ENCODE measurements at places on chromosomes 6 and 20.

- peak overlapping the region; percentile 30 for H3K27ac ChIP-seq
- no peaks in the 10 kb centered on the region for H3K27me3 ChIP-seq
- H3K4me3 ChIP-seq = no peak overlapping the region
- peaks cover 7% of the 10 kb centered on the region for H3K36me3 ChIP-seq
- peaks cover 18% of the 10 kb centered on the region for H3K4me1 ChIP-seq
Measured at GRCh38 chr20:57198132-57199072, 68.0 kb downstream of the BMP7 start.

DNA sequence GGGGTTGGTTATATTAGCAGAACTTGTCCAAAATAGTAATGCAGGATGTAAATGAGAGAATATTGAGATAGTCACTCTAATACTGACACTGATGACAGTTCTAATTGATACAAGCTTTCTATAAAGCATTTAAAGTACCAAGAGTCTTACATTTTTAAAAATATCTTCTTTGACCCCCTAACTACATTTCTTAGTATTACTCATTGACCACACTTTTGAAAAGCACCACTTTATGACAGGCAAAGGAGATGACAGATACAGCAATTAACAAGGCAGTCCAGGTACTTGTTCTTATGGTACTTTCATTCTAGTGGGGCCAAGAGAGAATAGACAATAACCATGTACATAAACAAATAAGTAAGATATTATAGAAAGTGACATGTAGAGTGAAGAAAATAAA, 139.4 kb upstream of the EYA4 start:
- no peak overlapping the region for H3K4me3 ChIP-seq
- H3K4me1 ChIP-seq = no peaks in the 10 kb centered on the region
- DNase-seq = no peak
- no peaks in the 10 kb centered on the region for H3K36me3 ChIP-seq

- no peaks in the 10 kb centered on the region for H3K36me3 ChIP-seq
- H3K4me1 ChIP-seq = no peaks in the 10 kb centered on the region
- no peak overlapping the region for H3K4me3 ChIP-seq
- no peaks in the 10 kb centered on the region for H3K27me3 ChIP-seq
Measured at GRCh38 chr6:57252975-57253374, 30.9 kb upstream of the RAB23 start.

DNA sequence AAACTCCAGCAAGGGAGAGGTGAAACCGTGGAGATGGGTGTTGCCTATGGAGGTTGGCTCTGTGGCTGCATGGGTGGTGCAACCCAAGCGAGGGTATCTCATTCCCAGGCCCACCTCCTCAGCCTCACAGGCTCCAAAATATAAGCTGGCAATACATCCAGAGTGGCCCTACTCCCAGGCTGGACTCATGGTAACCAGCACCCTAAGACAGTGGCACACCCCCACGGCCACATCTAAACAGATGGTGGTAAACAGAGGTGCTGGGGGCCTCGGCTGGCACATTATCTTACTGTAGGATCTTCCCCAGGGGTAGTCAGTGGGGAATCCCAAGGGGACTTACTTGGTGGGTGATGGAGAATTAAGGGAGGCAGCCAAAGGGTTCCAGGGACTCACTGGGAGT, 33.7 kb upstream of the CCND3 start:
- DNase-seq = no peak
- H3K36me3 ChIP-seq = no peaks in the 10 kb centered on the region
- H3K27me3 ChIP-seq = no peaks in the 10 kb centered on the region
- H3K27ac ChIP-seq = no peak overlapping the region
- H3K4me3 ChIP-seq = no peak overlapping the region

- peaks cover 35% of the 10 kb centered on the region for H3K4me1 ChIP-seq
- no peak overlapping the region for H3K4me3 ChIP-seq
- no peaks in the 10 kb centered on the region for H3K36me3 ChIP-seq
- no peak overlapping the region for H3K27ac ChIP-seq
- H3K27me3 ChIP-seq = no peaks in the 10 kb centered on the region
Measured at GRCh38 chr6:3910106-3910663, 61.0 kb downstream of the FAM50B start.

GRCh38 chr20:37919389-37920040, 16.6 kb downstream of the VSTM2L start:
- peaks cover 50% of the 10 kb centered on the region for H3K4me1 ChIP-seq
- H3K27ac ChIP-seq = peak overlapping the region; percentile 76
- no peak for DNase-seq
- H3K4me3 ChIP-seq = no peak overlapping the region
- no peaks in the 10 kb centered on the region for H3K27me3 ChIP-seq

DNA sequence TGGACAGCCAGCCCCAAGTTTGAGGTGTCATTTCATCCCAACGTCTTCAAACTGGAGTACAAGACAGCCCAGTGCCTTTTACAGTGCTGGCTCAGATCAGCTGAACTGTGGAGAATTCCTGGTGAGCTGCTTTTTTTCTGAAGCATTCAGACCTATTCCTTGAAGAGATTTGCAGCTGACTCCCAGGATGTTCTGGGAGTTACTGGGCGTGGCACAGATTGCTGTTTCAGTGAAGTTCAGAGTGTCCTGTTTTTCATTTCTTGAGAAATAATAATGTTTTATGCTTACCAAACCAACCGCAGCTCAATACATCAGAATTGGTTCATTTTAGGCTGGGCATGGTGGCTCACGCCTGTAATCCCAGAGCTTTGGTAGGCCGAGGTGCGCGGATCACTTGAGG, 33.4 kb upstream of the SRPK1 start:
- no peak for DNase-seq
- H3K27ac ChIP-seq = no peak overlapping the region
- H3K4me1 ChIP-seq = no peaks in the 10 kb centered on the region
- no peaks in the 10 kb centered on the region for H3K36me3 ChIP-seq
- H3K4me3 ChIP-seq = no peak overlapping the region

DNA sequence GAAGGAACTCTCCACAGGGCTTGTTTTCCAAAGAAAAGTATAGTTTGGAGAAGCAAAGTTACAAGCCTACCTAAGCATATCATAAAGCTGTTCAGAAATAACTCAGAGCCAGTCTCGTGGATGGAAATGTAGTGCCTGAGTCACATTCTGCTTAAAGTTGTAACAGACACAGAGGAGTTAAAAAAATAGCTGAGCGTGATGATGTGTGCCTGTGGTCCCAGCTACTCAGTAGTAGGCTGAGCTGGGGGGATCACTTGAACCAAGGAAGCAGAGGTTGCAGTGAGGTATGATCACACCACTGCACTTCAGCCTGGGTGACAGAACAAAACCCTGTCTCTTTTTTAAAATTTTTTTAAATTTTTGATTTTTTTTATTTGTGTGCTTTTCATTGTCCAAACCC, 6.6 kb downstream of the ALDH5A1 start:
- DNase-seq = no peak
- no peak overlapping the region for H3K27ac ChIP-seq
- H3K36me3 ChIP-seq = no peaks in the 10 kb centered on the region
- no peak overlapping the region for H3K4me3 ChIP-seq
- H3K4me1 ChIP-seq = no peaks in the 10 kb centered on the region

GRCh38 chr20:33622705-33623365, 39.3 kb upstream of the C20orf144 start:
- H3K36me3 ChIP-seq = peaks cover 40% of the 10 kb centered on the region
- no peak for DNase-seq
- no peaks in the 10 kb centered on the region for H3K4me1 ChIP-seq
- H3K27me3 ChIP-seq = no peaks in the 10 kb centered on the region
- H3K27ac ChIP-seq = no peak overlapping the region
- H3K4me3 ChIP-seq = no peak overlapping the region

GRCh38 chr20:63690003-63690897, 6.2 kb upstream of the TNFRSF6B start:
- H3K36me3 ChIP-seq = no peaks in the 10 kb centered on the region
- no peak overlapping the region for H3K4me3 ChIP-seq
- DNase-seq = no peak
- peaks cover 7% of the 10 kb centered on the region for H3K4me1 ChIP-seq

GRCh38 chr6:83514866-83515466, 2.6 kb downstream of the PRSS35 start:
- peak overlapping the region; percentile 59 for H3K4me3 ChIP-seq
- H3K27me3 ChIP-seq = no peaks in the 10 kb centered on the region
- H3K27ac ChIP-seq = no peak overlapping the region
- peaks cover 7% of the 10 kb centered on the region for H3K4me1 ChIP-seq
- H3K36me3 ChIP-seq = no peaks in the 10 kb centered on the region

DNA sequence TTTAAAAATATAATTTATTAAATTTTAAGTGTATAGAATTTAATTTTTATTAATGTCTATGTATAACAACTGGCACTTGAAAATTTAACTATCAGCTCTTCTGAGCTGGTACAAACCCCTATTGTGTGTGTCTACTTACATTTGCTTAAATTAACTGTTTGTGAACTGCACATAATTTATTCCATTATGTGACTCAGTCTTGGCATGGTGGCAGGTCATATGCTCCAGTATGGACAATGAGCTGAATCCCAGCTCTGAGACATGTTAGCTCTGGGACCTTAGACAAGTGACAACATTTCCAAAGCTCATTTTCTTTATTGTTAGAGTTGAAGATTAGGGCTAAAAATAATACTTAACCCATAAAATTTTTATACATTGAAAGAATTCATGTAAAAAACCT, 526.1 kb upstream of the MARCKS start:
- no peak overlapping the region for H3K27ac ChIP-seq
- no peaks in the 10 kb centered on the region for H3K4me1 ChIP-seq
- no peak overlapping the region for H3K4me3 ChIP-seq
- no peak for DNase-seq

DNA sequence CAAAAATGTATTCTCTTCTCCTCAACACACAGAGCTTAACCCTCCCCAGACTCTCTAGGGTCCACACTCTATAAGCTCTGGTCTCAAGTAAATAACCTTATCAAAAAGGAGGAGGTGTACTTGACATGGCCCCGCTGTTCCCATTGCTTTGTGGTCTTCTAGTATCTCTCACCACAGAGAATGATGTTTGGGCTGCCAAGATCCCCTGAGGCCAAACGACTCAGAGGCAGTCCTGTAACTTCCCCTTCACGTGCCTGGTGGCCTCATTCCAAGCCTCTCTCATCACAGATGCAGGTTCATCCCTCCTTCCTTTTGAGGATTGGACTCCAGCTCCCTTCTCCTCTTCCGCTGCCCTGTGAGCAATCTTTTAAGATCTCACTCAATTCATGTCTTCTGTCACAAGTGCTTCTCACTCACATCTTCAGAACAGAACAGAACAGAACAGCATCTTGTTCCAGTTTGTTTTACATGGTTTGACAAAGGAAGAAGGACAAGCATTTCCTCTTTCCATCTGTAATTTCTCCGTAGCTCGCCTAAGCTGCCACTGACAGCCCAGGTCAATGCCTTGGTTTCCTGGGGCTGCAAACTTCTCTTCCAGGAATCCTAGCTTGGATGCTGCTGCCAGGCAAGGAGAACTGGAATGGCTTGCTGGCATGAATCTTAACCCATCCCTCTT, 541.5 kb downstream of the CD83 start:
- no peaks in the 10 kb centered on the region for H3K27me3 ChIP-seq
- no peak overlapping the region for H3K4me3 ChIP-seq
- peak; percentile 57 for DNase-seq
- no peak overlapping the region for H3K27ac ChIP-seq
- peaks cover 14% of the 10 kb centered on the region for H3K4me1 ChIP-seq
- no peaks in the 10 kb centered on the region for H3K36me3 ChIP-seq

DNA sequence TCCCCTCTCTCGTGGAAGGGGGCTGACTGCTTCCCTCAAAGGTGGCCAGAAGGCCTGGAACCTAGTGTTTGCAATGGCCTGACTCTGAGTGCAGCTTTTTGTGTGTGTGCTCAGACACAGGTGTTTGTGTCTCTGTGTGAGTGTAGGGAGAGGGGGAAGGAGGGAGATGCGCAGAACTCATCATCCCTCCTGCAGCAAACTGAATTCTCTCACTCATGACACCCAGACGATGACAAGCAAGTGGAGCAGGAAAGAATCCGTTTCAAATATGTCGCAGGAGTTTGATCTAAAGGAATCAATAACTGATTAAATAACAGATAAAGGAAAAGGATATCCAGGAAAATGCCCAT, 101.4 kb downstream of the TNFAIP3 start:
- H3K27me3 ChIP-seq = no peaks in the 10 kb centered on the region
- H3K36me3 ChIP-seq = no peaks in the 10 kb centered on the region
- no peak for DNase-seq
- H3K27ac ChIP-seq = no peak overlapping the region
- no peak overlapping the region for H3K4me3 ChIP-seq

DNA sequence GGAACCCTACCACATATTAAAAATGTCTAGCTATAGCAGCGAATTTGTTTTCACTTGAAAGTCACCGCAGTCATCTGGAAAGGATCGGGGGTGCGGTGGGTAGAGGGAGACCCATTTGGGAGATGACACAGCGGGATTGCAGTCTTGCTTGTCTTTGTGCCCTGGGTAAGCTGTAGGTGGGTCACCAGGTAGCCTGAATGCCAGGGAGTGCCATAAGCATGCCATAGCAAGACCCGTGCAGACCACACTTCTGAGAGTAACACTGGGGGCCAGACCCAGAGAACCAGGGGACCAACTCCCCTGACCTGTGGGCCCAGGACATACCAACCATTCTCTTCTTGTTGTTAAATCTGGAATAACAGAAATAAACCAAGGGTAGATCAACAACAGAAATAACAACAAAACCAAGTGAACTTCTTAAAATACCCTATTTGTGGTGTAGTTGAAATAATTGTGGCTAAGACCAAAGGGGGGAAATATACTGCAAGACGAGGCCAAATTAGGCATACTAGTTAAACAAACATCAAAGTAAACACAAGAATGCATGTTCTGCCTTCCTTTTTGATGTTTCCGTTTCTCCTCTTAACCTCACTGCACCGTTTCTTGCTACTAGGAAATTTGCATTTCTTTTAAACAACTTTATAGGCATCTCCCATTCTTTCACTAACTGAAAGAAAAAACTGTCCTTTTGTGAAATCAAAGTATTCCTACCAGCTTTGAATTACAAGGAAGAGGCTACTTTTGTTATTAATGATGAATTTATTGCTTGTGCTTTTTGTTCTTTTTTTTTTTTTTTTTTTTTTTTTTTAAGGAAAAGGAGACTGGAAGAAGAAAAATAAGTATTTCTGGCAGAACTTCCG, 128.2 kb downstream of the SASH1 start:
- H3K4me3 ChIP-seq = no peak overlapping the region
- no peaks in the 10 kb centered on the region for H3K27me3 ChIP-seq
- DNase-seq = no peak
- H3K27ac ChIP-seq = no peak overlapping the region
- peaks cover 5% of the 10 kb centered on the region for H3K4me1 ChIP-seq
- H3K36me3 ChIP-seq = peaks cover 11% of the 10 kb centered on the region

GRCh38 chr6:50663806-50664205, 49.5 kb upstream of the TFAP2D start:
- H3K4me1 ChIP-seq = no peaks in the 10 kb centered on the region
- no peak overlapping the region for H3K4me3 ChIP-seq
- no peaks in the 10 kb centered on the region for H3K27me3 ChIP-seq
- DNase-seq = no peak
- no peak overlapping the region for H3K27ac ChIP-seq

GRCh38 chr6:98959631-98960030, 11.9 kb upstream of the FBXL4 start:
- peaks cover 4% of the 10 kb centered on the region for H3K4me1 ChIP-seq
- no peak for DNase-seq

GRCh38 chr20:63553933-63554290, at the start of gene FNDC11:
Gene FNDC11, plus strand, starts transcription at chr20:63554159. Its CDS starts 1,505 bp downstream, at chr20:63555664.
- peak within 1 kb of the TSS; percentile 74 for H3K4me3 ChIP-seq
- peak; percentile 70 for DNase-seq
- H3K4me1 ChIP-seq = no peaks in the 10 kb centered on the region
- no peaks in the 10 kb centered on the region for H3K27me3 ChIP-seq
- H3K27ac ChIP-seq = no peak within 1 kb of the TSS
- H3K36me3 ChIP-seq = no peaks in the 10 kb centered on the region

- no peak overlapping the region for H3K4me3 ChIP-seq
- H3K27me3 ChIP-seq = no peaks in the 10 kb centered on the region
- H3K4me1 ChIP-seq = peaks cover 40% of the 10 kb centered on the region
- no peaks in the 10 kb centered on the region for H3K36me3 ChIP-seq
- peak; percentile 84 for DNase-seq
Measured at GRCh38 chr6:53300656-53301551, 47.8 kb downstream of the ELOVL5 start.

- no peak overlapping the region for H3K27ac ChIP-seq
- H3K27me3 ChIP-seq = no peaks in the 10 kb centered on the region
- H3K36me3 ChIP-seq = no peaks in the 10 kb centered on the region
- H3K4me1 ChIP-seq = no peaks in the 10 kb centered on the region
Measured at GRCh38 chr6:101011186-101011585, 130.1 kb upstream of the ASCC3 start.

All from cardiac muscle cell (in vitro differentiated cells and primary cell).